ENCODE measurements at places on chromosomes 11 and 22.

- DNase-seq: no peak
These were observed 108.0 kb upstream of the SYN3 start for GRCh38 chr22:33166206-33166605.

DNA sequence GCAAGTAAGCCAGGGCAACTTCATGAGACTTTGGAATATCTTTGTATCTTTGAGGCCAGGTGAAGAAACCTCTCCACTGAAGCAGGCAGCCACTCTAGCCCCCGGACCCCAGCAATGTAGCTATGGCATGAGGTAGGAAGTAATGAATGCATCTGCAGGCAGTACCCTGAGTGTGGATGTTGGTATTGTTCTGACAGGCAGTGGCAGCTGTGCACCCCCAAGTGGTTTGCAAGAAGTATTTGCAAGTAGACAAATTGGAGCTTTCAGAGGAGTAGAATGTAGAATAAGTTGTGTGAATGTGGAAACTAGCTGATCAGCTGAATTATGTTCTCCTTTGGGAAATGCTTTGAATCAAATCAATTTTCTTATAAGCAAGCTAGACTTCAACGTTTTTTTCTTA is 194.4 kb upstream of the PGR start:
- DNase-seq: no peak

GRCh38 chr11:46451759-46452158 is 60.2 kb upstream of the CHRM4 start:
- no peak for DNase-seq

DNA sequence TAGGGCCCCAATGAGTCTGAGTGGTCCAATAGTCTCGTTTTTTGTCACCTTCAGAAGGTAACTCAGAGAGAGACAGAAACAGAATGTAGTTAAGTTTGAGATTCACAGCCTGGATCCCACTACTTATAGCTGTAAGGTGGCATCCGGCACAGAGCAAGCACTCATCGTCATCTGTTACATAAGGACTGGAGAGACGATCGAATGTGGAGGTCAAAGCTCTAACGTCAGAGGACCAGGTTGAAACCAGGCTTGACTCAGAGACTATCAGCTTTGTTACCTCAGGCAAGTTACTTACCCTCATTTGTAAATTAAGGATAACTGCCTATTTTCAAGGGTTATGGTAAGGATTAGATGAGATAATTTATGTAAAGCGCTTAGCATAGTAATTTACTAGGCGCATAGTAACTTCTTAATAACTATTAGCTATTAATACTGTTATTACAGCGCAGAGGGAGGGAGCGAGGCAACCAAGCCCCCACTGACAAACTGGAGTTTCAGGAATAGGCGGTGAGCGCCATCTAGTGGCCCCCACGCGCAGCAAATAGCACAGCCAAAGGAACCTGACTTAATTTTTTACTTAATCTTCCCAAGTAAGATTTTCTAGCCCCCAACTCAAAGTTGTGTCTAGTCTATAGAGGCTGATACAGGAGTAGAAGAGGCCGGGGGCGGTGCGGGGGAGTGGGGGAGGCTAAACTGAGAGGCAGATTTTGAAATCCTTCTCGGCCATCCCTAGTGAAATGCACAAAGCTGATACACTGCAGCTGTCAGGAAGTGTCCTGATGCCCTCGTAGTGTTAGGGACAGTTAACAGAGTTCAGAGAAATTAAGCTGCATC is 29.0 kb upstream of the API5 start:
- DNase-seq: peak; percentile 34

- DNase-seq: no peak
These were observed 34.5 kb upstream of the EIF3D start for GRCh38 chr22:36563444-36563843.

- DNase-seq: no peak
These were observed 712 bp downstream of the HSPB2 start for GRCh38 chr11:111913031-111913861.

DNA sequence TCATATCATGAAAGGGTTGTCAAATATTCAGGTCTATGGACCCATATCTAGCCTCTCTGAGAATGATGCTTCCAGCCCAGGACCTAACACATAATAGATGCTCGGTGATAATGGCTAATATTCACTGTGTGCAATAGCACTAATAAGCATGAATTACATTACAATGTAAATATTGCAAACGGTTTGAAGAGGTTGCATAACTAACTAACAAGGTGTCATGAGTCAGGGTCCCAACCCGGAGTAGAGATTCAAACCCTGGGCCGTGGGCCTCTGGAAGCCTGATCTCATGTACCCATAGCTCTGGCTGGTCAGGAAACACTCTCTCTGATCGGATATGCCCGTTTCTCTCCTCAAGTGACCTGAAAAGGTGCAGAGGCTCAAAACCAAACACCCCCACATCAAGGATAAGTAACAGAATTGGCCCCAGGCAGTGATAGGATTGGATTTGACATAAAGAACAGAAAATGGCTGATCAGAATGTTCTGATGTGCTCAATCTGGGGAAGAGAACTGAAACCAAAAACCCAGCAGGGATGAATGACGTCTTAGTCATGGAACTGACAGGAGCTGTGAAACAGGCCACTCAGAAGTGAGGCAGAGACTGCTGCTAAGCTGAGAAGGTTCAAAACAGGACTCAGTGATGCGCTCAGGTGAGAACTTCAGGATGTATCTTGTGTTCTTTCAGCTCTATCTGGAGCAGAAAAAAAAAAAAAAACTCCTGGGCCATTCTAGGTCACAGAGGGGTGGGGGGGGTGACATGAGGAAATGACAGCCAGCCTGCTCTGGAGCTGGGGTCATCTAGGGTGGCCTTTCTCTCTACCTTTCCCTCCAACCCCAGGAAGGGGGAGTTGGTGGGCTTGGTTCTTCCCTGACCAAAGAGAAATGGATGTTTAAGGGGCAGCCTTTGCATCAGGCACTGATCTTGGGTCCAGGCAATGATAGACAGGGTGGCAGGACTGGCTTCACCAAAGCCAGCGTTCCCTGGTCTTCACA is 6.6 kb upstream of the KCTD17 start:
- no peak for DNase-seq

- no peak for DNase-seq
These were observed 553.5 kb downstream of the TBC1D22A start for GRCh38 chr22:47315862-47316419.

All from CD4-positive, alpha-beta T cell treated with Interleukin-12 subunit alpha and Interleukin-12 subunit beta, for 1 hour (primary cell).